Adrenal gland (tissue), 19 donors: ENCODE measurements at places on chromosomes 2 and 18.

GRCh38 chr2:160932960-160933359 lies 227.3 kb upstream of the TANK start:
- no peak for DNase-seq

DNA sequence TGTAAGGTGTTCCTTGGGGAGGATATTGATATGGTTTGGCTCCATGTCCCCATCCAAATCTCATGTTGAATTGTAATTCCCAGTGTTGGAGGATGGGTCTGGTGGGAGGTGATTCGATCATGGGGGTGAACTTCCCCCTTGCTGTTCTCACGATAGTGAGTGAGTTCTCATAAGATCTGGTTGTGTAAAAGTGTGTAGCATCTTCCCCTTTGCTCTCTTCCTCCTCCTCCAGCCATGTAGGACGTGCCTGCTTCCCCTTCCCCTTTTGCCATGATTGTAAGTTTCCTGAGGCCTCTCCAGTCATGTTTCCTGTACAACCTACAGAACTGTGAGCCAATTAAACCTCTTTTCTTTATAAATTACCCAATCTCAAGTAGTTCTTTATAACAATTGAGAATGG lies 458.7 kb downstream of the LPIN1 start:
- DNase-seq, result no peak

GRCh38 chr2:164717000-164717803 lies 95.9 kb upstream of the GRB14 start:
- no peak for DNase-seq

DNA sequence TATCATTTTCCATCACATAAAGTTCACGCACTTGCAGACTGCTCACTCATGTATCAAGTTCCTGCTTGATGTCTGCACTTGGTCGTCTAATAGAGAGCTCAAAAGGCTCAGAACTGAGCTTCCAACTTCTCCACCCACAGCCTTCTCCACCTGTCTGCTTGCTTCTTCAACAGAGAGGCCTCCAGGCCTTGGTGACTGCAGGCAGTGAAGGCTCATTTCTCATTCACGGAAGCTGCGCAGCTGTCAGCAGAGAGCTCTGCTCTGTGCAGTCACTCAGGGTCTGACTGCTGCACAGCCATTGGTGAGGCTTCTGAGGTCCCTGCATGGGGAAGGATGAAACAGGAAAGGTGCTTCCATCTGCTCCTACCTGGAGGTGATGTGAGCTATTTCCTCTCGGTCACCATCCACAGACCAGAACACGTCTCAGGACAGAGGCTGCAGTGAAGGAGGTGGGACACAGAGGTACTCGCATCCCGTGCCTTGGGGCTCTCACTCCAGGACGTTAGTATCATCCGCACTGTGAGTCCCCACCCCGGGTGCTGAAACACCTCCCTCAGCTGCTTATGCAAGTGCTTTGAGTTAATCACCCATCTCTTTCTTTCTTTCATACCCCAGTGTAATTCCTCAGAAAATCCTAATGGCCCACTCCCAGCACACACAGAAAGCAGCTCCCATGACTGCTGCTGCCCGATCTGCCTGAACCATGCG lies 126.2 kb downstream of the TMEM18 start:
- no peak for DNase-seq

DNA sequence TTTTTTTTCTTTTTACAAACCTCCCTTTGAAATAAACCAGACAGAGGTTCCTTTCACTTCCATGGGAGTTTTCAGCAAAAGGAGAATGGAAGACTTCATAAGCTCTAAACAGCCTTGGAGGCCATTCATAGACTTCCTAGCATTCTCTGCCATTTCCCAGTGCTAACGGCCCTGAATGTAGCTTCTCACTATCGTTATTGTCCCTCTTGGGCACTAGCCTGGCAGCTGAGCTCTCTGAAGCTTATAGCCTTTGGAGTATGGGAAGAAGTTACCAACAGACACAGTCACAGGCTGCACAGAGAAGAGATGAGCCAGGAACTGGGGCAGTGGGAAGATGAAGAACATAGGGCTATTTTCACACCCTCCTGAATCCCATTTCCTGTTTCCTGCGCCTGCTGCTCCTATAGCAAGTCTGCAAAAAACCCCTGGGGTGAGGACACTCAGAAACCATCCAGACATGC lies 29.1 kb upstream of the EPC2 start:
- DNase-seq, result no peak

DNA sequence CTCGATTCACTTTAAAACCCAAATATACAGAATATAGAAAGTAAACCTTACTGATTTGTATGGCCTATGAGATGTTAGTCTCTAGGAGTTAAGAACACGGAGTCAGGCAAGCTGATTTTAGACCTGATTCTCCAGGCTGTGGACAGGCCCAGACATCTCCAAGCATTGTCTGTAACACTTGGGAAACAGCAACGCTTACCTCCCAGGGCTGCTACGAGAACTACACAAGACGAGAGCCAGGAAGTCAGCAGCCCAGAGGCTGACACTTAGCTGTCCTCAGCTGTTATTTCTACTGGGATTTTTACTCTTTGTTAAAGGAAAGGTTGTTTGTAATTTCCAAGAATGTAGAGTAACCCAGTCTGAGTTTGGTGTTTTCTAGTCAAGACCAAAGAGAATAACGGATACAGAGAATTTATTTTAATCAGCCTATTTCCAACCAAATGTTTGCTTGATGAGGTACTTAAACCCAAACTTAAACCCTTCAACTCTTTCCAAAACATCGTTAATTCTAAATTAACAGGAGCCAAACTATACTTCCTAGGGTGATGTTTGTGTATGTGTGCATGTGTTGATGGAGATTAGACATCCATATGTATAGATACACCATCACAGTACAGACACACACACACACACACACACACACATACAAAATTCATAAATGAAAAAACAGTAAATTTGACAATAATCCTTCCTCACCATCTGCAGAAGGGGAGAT lies 123.4 kb downstream of the LAMA1 start:
- DNase-seq, result no peak

DNA sequence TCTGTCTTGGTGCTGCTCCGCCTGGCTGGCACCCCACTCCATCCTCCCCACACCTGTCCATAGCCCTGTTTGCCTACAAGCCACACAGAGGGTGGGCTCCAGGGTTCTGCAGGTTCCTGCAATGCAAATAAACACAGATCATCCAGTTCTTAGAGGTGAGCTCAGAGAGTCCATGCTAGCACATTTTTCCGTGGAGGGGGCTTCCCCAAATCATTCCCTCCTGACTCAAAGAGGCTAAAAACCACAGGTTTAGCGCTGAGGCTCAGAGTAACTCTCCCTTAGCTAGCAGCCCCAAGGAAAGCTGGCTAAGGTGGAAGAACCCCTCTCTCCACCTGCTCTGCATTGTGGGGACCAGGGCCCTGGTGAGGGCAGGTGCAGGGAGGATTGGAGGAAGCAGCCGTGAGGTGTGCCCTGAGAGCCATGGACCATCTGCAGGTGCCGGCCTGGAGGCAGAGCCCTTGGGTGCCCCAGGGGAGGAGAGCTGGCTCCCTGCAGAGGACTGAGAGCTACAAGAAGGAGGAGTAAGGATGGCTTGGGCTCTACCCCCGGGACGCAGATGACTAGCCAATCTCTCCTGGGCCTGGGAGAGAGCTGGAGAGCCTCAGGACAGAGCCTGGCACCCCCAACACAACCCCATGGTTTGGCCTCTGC lies 23.8 kb upstream of the TEX44 start:
- DNase-seq, result no peak
